ENCODE measurements at places on chromosomes 2 and 18.

- no peak for DNase-seq
Observed at GRCh38 chr2:230940471-230940815, 15.4 kb upstream of the GPR55 start.

DNA sequence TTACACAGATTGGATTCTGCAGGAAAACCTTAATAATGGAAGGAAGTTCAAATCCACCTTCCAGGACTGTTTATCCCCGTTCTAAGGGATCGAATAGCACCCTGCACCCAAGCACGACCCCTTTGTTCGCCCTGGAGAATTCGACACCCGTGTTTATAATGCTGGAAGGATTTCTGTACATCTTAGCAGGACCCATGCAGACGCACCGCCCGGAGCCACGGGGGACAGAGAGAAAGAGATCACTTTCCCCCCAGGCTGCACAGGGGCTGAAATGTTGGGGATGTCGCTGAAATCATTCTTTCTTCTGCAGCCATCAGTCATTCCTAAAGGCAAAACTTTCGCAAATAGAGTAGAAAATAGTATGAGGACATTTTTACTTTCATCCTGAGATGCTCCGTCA, 238.7 kb upstream of the SALL3 start:
- DNase-seq: no peak

- DNase-seq: no peak
Observed at GRCh38 chr2:41972179-41972578, 75.6 kb upstream of the PKDCC start.

DNA sequence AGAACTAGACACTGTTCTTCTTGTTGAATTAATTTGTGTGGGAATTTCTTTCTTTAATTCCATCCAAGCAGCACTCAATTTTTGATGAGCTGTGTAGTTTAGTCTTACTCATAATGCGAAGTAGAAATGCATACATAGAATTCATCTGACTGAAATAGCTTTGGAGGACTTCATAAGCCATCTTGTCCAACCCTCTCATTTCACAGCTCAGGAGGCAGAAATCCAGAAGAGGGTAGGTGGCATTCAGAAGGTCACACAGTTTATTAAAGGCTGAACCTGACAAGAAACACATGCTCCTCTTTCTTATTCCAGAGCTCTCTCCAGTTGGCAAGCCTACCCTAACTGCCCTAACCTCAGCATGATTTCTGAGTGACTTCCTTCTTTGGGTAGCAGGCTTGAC, 169.2 kb upstream of the NOSTRIN start:
- no peak for DNase-seq

DNA sequence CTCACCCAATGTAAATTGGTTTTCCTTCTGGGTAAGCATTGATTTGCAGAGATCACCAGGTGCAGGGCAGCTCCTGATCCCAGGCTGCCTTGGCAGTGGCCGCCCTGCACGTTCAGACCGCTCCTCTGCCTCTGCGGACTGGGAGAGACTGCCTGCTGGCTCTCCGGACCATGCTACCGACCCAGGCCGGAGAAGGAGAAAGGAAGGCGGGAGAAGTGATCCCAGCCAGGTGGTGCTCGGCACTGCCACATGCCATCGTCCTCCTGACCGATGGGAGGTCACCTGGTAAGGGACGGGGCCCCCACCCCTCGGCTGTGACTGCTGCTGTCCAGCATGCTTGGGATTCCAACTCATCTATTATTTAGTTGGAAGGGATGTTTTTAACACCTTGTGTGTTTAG, 108.1 kb upstream of the POU3F3 start:
- no peak for DNase-seq

GRCh38 chr2:129913695-129914495, 65.6 kb upstream of the RAB6C start:
- DNase-seq: no peak

DNA sequence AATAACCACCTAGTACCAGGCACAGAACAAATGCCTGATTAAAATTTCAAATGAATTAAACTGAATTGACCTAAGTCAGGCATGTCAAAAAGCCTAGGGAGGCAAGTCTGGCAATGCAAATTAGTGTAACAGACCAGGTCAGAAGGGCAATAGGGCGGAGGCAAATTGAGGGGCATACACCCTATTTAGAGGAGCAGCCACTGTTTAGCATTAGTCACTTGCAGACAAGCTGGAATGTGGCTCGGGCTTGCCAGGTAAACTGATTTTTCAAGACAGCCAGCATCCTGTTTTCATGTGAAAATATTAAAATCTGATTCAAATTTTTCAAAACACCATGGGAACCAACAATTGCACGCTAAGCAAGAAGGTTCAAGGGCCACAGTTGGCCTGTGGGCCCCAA, 160.3 kb downstream of the EN1 start:
- DNase-seq: no peak

- no peak for DNase-seq
Observed at GRCh38 chr2:129318581-129319421, 660.7 kb upstream of the RAB6C start.

- no peak for DNase-seq
Observed at GRCh38 chr2:216685327-216685875, 9.9 kb downstream of the IGFBP5 start.

GRCh38 chr2:11019614-11020013, 107.9 kb downstream of the KCNF1 start:
- no peak for DNase-seq

DNA sequence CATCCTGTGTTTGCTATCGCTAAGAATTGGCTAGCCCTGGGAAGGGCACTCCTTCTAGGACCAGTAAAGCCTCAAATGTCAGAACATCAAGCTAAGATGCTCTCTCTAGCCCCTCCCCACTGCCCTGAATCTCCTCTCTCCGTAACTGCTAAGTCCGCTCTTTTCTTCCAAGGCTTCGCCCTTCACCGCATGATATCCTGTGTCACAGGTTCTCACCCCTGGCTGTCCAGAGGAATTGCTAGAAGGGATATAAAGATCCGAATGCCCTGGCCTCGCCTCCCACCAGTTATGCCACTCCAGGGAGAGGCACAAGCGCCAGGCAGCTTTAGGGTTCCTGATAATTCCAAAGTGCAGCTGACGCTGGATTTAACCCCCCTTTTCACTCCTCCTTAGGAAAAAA, 17.1 kb upstream of the GPR45 start:
- DNase-seq: no peak

DNA sequence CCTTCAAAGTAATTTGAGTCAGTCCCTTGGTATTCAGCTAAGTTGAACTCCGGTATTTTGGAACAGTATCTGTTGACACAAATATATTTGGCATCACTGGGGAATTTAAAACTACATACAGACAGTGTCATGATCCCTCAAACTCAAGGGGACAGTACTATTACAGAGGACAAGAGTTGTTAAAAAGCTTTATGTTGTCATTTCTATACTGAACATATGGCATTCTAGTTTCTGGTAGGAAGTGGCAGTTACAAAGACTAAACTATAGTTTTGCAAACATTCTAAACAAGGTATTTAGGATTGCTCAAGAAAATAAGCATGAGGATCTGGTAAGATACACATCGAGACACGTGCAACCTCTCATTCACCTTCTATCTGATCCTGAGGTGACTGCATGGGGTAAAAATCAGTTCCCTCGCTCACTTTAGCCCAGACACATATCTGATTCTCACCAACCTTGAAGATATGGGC, 16.6 kb upstream of the CCNYL1 start:
- no peak for DNase-seq

DNA sequence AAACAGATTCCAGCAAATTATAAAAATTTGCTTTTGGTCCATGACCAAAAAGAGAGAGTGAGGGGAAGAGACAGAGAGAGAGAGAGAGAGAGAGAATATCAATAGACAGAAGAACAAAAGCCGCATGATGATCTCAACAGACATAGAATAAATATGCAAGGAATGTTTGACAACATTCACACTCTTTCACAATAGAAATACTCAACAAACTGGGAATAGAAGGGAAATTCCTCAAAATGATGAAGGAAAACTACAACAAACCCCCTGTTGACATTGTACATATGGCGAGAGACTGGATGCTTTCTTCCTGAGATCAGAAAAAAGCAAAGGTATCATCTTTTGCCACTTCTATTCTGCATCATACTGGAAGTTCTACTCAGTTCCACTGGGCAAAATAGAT, 309.7 kb downstream of the RAD51AP2 start:
- peak; percentile 54 for DNase-seq

- no peak for DNase-seq
Observed at GRCh38 chr2:189163889-189164288, 15.7 kb downstream of the COL5A2 start.
